ENCODE measurements at places on chromosomes 1 and 21. TPM values are rescaled to one million over a fixed set of nuclear protein-coding genes. Genes with fewer than 3 reads are reported as not detected.

TNFRSF25 gene
- 23.4 TPM for total RNA-seq

FMOD gene
- 0.35 TPM for total RNA-seq

KCNT2 gene
- total RNA-seq, result 12.6 TPM

PRMT2 gene
- total RNA-seq, result 100 TPM

HRNR gene
- total RNA-seq, result not detected

DNA sequence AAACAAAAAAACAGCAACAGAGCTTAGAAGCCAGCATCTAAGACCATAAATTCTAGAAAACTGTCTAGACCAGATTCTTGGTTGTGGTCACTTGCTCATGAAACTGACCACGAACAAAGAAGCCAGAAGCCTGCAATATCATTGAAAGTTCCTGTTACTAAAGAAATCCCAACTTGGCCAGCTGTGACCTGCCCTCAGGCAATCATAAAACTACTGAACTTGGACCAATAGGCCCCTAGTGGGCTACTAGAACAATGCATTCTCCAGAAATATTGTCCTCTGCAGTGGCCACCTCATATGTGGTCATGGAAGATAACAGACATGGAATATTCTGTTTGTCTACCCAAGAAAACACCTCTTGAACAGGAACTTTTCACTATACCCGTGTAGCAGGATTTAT, 87.7 kb downstream of the SPATA17 start:
- H3K4me1 ChIP-seq, result no peaks in the 10 kb centered on the region
- DNase-seq, result no peak
- no peaks in the 10 kb centered on the region for H3K27me3 ChIP-seq
- no peak overlapping the region for H3K27ac ChIP-seq
- no peak overlapping the region for H3K4me3 ChIP-seq
- H3K36me3 ChIP-seq, result no peaks in the 10 kb centered on the region

DNA sequence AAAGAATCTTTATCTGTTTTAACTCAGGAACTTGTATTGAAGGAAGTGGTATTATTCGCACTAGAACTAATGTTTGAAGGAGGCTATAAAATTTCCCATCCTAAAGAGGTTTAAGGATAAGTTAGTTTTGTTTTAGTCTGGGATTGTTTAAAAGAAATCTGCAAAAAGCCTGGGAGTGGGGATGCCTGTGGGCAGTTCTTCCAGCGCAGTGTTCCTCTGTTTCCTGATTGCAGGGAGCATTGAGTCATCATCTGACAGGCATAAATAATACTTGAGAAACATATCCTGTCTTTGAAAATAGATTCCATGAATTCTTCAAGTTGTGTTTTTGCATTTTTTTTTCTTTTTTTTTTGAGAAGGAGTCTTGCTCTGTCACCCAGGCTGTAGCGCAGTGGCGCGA, 350.8 kb upstream of the PTBP2 start:
- no peaks in the 10 kb centered on the region for H3K36me3 ChIP-seq
- H3K4me3 ChIP-seq, result no peak overlapping the region
- H3K4me1 ChIP-seq, result no peaks in the 10 kb centered on the region
- DNase-seq, result no peak
- H3K27ac ChIP-seq, result no peak overlapping the region
- no peaks in the 10 kb centered on the region for H3K27me3 ChIP-seq

GRCh38 chr1:194024659-194025058, 838.2 kb upstream of the B3GALT2 start:
- H3K27ac ChIP-seq, result no peak overlapping the region
- H3K4me1 ChIP-seq, result no peaks in the 10 kb centered on the region
- no peak overlapping the region for H3K4me3 ChIP-seq
- no peak for DNase-seq

GRCh38 chr1:207500306-207500705, 4.3 kb downstream of the CR1 start:
- peaks cover 90% of the 10 kb centered on the region for H3K27me3 ChIP-seq
- peaks cover 7% of the 10 kb centered on the region for H3K4me1 ChIP-seq
- no peaks in the 10 kb centered on the region for H3K36me3 ChIP-seq
- H3K4me3 ChIP-seq, result no peak overlapping the region
- no peak for DNase-seq

DNA sequence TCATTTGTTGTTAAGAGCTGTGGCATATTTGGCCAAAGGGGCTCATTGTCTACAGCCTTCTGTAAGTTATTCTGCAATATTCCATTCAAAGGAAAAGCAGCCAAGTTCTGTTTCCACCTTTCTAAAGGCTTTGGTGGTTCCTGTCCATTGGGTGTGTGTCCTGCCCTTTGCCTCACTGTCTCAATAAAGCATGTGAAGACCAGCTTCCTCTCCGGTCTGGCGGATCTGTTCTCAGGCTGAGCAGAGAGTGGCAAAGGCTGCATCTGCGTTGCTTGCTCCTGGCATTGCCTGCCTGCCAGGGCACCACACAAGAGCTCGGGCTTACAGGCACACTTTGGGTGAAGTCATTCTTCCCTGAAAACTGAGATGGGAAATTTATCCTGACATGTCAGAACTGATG, 34.9 kb downstream of the ST6GALNAC3 start:
- no peak for DNase-seq
- H3K27ac ChIP-seq, result no peak overlapping the region
- H3K27me3 ChIP-seq, result no peaks in the 10 kb centered on the region
- H3K4me1 ChIP-seq, result peaks cover 13% of the 10 kb centered on the region

Data from neural crest cell (in vitro differentiated cells).